HuH-7 (cell line): ENCODE measurements at places on chromosomes 5 and 9.

GRCh38 chr9:128144239-128145181 lies 4.7 kb upstream of the LCN2 start:
- DNase-seq: no peak

- no peak for DNase-seq
Observed at GRCh38 chr5:153456354-153456753, 34.1 kb upstream of the GRIA1 start.

DNA sequence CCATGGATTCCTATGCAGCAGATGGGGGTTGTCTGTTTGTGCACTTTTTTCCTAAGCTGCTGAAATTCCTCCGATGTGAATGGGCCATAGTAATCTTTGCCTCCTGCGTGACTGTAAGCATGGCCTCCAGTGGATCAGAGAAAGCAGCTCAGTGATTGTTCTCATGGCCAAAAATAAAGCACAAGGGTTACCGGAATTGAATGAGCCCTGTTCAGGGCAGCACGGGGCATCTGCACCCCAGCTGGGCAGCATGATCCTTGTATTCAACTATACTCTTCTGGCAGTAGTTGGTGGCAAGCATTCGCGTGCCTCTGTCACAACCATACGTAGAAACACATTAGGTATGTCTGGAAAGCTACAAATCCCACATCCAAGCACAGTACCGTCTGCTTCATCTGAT lies 193.9 kb downstream of the RORB start:
- DNase-seq: no peak

GRCh38 chr5:79261897-79262296 lies 26.0 kb downstream of the JMY start:
- no peak for DNase-seq

- DNase-seq: no peak
Observed at GRCh38 chr9:92746567-92747458, 17.8 kb downstream of the BICD2 start.

DNA sequence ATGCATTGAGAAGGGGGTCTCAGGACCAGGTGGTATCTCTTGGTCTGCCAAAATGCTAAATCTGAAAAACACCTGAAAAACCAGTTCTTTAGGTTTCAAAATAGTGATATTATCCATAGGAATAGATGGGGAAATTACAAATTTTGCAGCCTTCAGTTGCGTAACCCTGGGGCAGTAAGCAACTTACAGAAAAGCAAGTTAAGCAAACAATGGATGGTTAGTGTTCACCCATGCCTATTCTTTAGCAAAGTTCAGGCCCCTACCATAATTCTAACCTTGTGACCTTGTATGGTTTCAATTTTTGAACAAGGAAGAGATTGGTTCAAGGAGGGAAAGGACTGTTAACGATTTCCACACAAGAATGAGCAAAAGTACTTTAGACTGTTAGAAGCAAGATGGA lies 24.5 kb downstream of the GLRX start:
- DNase-seq: no peak

DNA sequence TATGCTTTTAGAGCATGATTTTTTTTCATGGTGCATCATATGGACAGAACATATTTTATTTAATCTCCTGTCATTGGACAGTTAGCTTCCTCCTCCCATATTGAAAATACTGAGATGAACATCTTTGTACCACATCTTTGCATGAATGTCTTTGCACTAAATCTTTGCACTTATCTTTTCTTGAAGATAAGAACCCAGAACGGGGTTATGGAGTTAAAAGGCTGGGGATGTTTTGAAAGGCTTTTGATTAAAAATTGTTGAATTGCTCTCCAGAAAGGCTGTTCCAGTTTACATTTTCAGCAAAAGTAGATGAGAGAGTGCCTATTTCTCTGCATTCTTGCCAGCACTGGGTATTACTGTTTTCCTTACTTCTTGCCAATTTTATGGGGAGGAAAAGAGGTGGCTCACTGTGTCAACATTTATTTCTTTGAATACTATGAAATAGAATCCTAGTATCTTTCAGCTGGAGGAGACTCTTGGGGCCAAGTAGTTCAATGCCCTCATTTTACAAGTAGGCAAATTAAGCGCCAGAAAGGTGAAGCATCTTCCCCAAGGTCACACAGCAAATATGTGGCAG lies 7.2 kb downstream of the NCS1 start:
- no peak for DNase-seq
